Pulmonary artery endothelial cell (primary cell): ENCODE measurements at places on chromosomes 11 and 22.

- DNase-seq, result no peak
These were observed 22.1 kb downstream of the UEVLD start for GRCh38 chr11:18566406-18566805.

- DNase-seq, result no peak
These were observed 41.3 kb upstream of the TTC12 start for GRCh38 chr11:113272927-113273615.

GRCh38 chr11:94671553-94672366 lies 96.4 kb upstream of the AMOTL1 start:
- no peak for DNase-seq

DNA sequence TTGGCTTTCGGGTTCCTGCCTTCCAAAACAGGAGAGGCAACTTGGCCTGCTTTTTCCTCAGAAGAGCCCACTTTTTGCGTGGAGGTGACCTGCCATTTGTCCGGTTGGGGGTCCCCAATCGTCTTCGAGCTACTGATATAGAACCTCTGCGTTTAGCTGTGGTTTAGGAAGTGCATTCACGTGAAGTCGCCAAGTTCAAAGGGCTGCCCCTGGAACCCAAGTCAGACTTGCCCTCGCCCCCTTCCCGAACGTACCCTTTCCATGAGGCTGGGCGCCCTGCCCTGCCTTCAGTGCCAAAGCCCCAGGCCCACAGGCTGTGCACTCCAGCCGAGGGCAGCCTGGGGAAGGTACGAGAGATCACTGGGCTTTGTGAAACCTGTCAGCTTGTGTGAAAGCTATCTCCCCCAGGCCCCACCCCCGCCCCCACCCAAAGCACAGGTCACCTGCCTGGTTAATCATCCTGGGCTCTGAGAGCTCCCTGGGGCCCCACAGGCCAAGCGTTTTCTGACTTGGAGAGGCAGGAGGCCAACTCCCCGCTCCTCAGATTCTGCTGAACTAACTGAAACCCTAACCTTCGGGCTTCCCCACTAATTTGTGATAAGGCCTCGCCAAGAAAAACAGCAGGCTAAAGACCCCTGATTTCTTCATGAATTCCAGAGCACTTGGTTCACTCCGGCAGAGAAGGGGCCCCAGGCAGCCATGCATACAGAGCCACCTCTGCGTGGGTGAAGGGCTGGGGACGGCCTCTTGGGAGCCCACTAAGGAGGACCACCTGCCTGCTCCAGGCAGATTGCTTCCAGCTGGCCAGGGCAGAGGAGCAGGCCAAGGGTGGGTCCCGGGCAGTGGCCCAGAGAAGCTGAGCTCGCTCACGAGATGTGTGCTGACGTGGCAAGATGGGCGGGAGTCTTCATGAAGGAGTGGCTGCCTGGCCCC lies 25.8 kb upstream of the KCNQ1OT1 start:
- DNase-seq, result no peak

- DNase-seq, result no peak
These were observed 52.5 kb upstream of the NNMT start for GRCh38 chr11:114243461-114244372.
